Thoracic aorta (tissue), 2 donors: ENCODE measurements at places on chromosomes 3 and 15. TPM values are rescaled to one million over a fixed set of nuclear protein-coding genes. Genes with fewer than 3 reads are reported as not detected.

DNA sequence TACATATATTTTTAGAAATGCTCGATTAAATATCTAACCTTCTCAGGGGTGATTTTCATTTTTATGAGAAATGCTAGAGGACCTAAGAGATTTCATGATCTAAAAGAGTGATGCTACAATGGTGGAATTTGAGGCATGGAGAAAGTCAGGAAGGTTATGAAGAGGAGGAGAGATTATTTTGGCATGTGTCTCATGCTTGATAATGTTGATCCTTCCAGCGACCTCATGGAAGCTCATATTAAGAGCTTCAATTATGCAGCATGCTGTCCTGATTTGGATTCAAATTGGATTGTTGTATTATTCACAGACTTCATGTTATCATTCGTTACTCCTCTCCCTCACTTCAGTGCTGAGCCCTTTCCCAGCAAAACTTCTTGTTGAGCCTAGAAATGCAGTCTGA is 112.5 kb downstream of the RAP2B start:
- no peak overlapping the region for H3K27ac ChIP-seq
- no peaks in the 10 kb centered on the region for H3K27me3 ChIP-seq
- H3K4me3 ChIP-seq = no peak overlapping the region
- H3K36me3 ChIP-seq = no peaks in the 10 kb centered on the region

DNA sequence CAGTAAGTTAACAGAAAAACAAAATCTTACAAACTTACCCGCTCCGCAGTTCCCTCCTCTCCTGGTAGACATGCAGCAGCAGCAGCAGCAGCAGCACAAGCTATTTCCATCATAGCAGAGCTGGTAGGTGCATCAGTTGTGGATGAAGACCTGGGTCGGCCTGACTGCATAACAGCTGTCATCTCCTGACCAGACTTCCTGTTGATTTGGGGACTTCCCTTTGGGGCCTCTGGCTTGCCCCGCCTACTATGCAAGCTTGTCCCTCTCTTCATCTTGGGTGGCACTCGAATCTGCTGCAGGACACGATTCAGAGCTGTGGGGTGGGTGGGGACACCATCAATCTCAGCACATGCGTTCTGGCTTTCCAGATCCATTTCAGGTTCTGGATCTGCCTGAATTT is 65.7 kb downstream of the TMCC1 start:
- H3K27me3 ChIP-seq = no peaks in the 10 kb centered on the region
- H3K4me3 ChIP-seq = no peak overlapping the region
- H3K4me1 ChIP-seq = peaks cover 6% of the 10 kb centered on the region
- DNase-seq = no peak
- no peaks in the 10 kb centered on the region for H3K36me3 ChIP-seq

Gene LYSMD2
- 21.8 TPM for total RNA-seq

DNA sequence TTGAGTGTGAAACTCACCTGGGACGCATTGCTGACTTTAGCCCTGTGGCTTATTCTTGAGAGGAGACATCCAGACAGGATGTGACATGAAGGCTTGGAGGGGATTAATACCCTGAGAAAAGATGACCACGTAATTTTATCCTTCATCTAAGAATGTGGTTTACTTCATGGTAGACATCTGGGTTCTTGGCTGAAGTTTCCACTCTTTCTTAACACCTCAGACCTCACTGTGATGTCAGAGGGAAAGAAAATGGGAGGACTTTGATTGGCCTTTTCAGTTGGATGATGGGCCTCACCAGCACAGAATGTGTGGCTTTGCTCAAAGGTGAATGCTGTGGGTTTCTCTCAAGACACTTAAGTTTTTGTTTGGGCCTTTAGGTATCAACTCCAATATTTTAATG is 16.5 kb downstream of the GORASP1 start:
- no peak overlapping the region for H3K4me3 ChIP-seq
- H3K27ac ChIP-seq = no peak overlapping the region
- DNase-seq = no peak
- H3K27me3 ChIP-seq = no peaks in the 10 kb centered on the region
- H3K4me1 ChIP-seq = no peaks in the 10 kb centered on the region
- peaks cover 63% of the 10 kb centered on the region for H3K36me3 ChIP-seq
